Purkinje cell (primary cell): ENCODE measurements at places on chromosomes 2 and 18. TPM values are rescaled to one million over a fixed set of nuclear protein-coding genes. Genes with fewer than 3 reads are reported as not detected.

TCF4 gene
- polyA plus RNA-seq: 30.8 and 33.9 TPM in 2 replicates

CTAGE1 gene
- polyA plus RNA-seq: not detected in 2 replicates

RAX gene
- not detected in 2 replicates for polyA plus RNA-seq

SLC23A3 gene
- polyA plus RNA-seq: not detected in 2 replicates

MERTK gene
- 1.1 and 1.3 TPM in 2 replicates for polyA plus RNA-seq

PMAIP1 gene
- not detected in 2 replicates for polyA plus RNA-seq

ALPG gene
- not detected in 2 replicates for polyA plus RNA-seq

NFE2L2 gene
- 24.9 and 29.8 TPM in 2 replicates for polyA plus RNA-seq

DHRS9 gene
- not detected in 2 replicates for polyA plus RNA-seq

MC5R gene
- not detected in 2 replicates for polyA plus RNA-seq

NAPG gene
- polyA plus RNA-seq: 67.8 and 101 TPM in 2 replicates

TXNDC2 gene
- not detected in 2 replicates for polyA plus RNA-seq

GAL3ST2 gene
- polyA plus RNA-seq: not detected in 2 replicates

CABYR gene
- polyA plus RNA-seq: 5.8 and 7.1 TPM in 2 replicates

MGAT4A gene
- 98.7 and 117 TPM in 2 replicates for polyA plus RNA-seq

C1QL2 gene
- not detected in 2 replicates for polyA plus RNA-seq

ANKRD53 gene
- not detected in 2 replicates for polyA plus RNA-seq

NT5DC4 gene
- polyA plus RNA-seq: 0.18 TPM in 1 of 2 replicates, not detected in the other

TEX44 gene
- not detected in 2 replicates for polyA plus RNA-seq

SP140 gene
- polyA plus RNA-seq: not detected in 2 replicates

SIX3 gene
- not detected in 2 replicates for polyA plus RNA-seq

CFC1 gene
- 0.39 and 0.85 TPM in 2 replicates for polyA plus RNA-seq

TDRD15 gene
- polyA plus RNA-seq: not detected in 2 replicates

LIMS2 gene
- polyA plus RNA-seq: 0.17 and 2.3 TPM in 2 replicates

ADAM23 gene
- 74.9 and 105 TPM in 2 replicates for polyA plus RNA-seq

MITD1 gene
- polyA plus RNA-seq: 40.6 and 53.8 TPM in 2 replicates

UGT1A3 gene
- not detected in 2 replicates for polyA plus RNA-seq

KLF7 gene
- polyA plus RNA-seq: 2.4 and 5.8 TPM in 2 replicates

DCDC2C gene
- not detected in 2 replicates for polyA plus RNA-seq

ALPP gene
- polyA plus RNA-seq: not detected in 2 replicates

IGFBP5 gene
- 2.0 and 5.2 TPM in 2 replicates for polyA plus RNA-seq

LBH gene
- polyA plus RNA-seq: 0.70 TPM in 1 of 2 replicates, not detected in the other

EGR4 gene
- polyA plus RNA-seq: 0.99 TPM in 1 of 2 replicates, not detected in the other

ERFE gene
- 3.7 TPM in 1 of 2 replicates, not detected in the other for polyA plus RNA-seq

ALKAL2 gene
- not detected in 2 replicates for polyA plus RNA-seq

CNTNAP5 gene
- 36.3 and 40.2 TPM in 2 replicates for polyA plus RNA-seq

CD8B2 gene
- polyA plus RNA-seq: not detected in 2 replicates

GALNT1 gene
- polyA plus RNA-seq: 57.6 and 71.9 TPM in 2 replicates

FOXI3 gene
- polyA plus RNA-seq: not detected in 2 replicates

CLIP4 gene
- 30.5 and 34.1 TPM in 2 replicates for polyA plus RNA-seq

MYO3B gene
- polyA plus RNA-seq: not detected in 2 replicates

RUFY4 gene
- not detected in 2 replicates for polyA plus RNA-seq

SOS1 gene
- 27.7 and 38.4 TPM in 2 replicates for polyA plus RNA-seq

SCYGR4 gene
- polyA plus RNA-seq: not detected in 2 replicates
